ENCODE measurements at places on chromosomes 5 and 9.

DNA sequence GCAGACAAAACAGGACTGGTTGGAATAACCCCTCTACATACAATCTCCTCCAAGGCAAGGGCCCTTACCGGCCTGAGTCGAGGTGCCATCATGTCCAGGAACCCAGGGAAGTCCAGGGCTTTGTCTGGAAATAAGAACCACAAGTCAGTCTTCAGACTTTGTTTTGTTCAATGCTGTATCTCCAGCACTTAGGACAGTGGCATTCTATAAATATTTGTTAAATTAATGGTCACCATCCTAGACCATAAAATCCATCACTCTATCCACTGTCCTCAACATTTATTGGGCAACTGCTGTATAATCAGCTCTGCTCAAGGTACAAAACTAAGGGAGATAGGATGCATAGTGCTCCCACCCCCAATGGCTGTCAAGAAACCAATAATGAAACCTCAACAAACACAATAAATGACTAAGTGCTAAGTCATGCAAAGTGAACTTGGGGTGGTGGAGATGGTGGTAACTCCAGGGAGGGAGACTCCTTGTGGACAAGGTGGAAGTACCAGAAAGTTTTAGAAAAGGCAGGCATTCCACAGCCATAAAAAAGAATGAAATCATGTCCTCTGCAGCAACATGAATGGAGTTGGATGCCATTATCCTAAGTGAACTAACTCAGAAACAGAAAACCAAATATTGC is 5.0 kb downstream of the RELL2 start:
- no peak for DNase-seq

- DNase-seq: no peak
These were observed at the start of gene TAF11L14 for GRCh38 chr5:17634160-17634559. TSS of gene TAF11L14 (plus strand) at chr5:17634460.

- DNase-seq: no peak
These were observed 29.2 kb upstream of the SYK start for GRCh38 chr9:90772386-90772785.

DNA sequence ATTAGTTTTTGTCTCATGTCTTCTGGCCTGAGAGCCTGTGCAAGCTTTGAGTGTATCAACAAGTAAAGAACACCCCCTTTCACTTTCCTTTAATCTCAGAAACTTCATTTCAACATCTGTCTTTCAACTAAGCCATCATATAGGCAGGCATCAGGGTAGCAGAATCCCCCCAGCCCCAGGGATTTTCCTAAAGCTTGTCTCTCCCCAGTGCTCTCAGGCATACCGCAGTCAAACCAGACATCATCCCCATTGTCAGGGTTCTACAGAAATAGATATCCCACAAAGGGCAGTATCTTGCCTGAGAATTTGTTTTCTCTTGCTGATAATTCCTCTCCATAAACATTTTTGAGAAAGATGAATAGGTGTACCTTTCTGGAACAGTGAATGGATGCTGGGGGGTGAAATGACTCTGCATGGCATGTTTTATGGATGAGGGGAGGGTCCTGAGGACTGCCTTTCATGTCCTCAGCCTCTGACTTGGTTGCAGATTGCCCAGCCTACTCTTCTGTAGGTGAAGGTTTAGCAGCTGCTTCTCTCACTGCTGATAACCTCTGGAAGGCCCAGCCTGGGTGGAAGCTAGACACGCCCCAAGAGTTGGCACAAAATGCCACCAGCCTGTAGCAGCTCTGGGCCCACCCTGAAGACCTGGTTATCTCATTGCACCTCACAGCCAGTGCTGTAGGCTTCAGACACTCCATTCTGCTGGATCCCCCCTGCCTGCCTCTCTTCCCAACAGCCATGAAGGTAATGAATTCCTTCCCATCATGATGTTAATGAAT is 20.5 kb upstream of the SHB start:
- no peak for DNase-seq

- DNase-seq: peak; percentile 55
These were observed 818.2 kb downstream of the TLR4 start for GRCh38 chr9:118522093-118523028.

GRCh38 chr9:135060461-135061116 is 26.9 kb upstream of the OLFM1 start:
- no peak for DNase-seq

DNA sequence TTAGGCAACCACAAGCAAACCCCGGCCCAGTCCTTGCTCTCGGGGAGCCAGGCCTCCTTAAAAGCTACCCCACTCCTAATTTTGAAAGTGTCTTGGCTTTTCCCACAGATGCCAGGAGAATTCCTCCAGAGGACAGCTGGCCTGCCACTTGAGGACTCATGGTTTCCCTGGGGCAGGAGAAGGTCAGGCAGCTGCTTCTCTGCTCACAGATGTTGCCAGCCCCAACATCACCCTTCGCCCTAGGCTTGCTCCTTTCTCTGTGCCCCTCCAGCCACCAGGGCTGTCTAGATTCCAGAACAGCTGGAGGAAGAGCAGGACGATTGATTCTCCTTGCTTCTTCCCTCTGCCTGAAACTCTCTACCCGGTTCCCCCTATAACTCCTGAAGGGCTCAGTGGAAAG is 8.5 kb downstream of the GGTA1 start:
- no peak for DNase-seq
